ENCODE measurements at places on chromosomes 7 and 10.

DNA sequence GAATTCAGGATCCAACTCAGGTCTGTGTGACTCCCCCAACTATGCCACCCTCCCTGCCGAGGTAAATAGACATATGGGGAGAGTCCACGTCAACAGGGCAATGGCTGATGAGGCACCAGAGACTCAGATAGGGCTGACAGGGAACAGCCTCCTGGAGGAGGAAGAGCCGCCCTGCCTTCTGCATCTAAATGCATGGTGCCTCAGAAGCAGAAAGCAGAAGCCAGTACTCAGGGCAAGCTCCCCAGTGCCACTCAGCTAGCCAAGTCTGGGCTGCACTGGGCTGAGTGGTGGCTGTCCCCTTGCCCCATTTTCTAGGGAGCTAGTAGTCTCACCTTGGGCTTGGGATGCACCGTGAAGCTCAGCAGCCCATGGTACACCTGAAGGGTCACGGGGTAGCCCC, 11.0 kb downstream of the RRP12 start:
- no peaks in the 10 kb centered on the region for H3K4me1 ChIP-seq
- H3K27ac ChIP-seq: no peak overlapping the region
- no peak overlapping the region for H3K4me3 ChIP-seq
- peaks cover 2% of the 10 kb centered on the region for H3K36me3 ChIP-seq
- no peak for DNase-seq

- no peaks in the 10 kb centered on the region for H3K4me1 ChIP-seq
- H3K4me3 ChIP-seq: no peak overlapping the region
- no peaks in the 10 kb centered on the region for H3K27me3 ChIP-seq
- DNase-seq: no peak
Observed at GRCh38 chr7:128705891-128706333, 33.2 kb upstream of the CALU start.

GRCh38 chr7:5477723-5478531, 54.3 kb upstream of the TNRC18 start:
- no peaks in the 10 kb centered on the region for H3K36me3 ChIP-seq
- H3K27ac ChIP-seq: no peak overlapping the region
- no peaks in the 10 kb centered on the region for H3K4me1 ChIP-seq
- no peak overlapping the region for H3K4me3 ChIP-seq
- no peak for DNase-seq

GRCh38 chr10:61329854-61330253, 123.3 kb downstream of the TMEM26 start:
- no peak overlapping the region for H3K27ac ChIP-seq
- no peaks in the 10 kb centered on the region for H3K36me3 ChIP-seq
- no peaks in the 10 kb centered on the region for H3K27me3 ChIP-seq
- H3K4me3 ChIP-seq: no peak overlapping the region
- no peaks in the 10 kb centered on the region for H3K4me1 ChIP-seq

DNA sequence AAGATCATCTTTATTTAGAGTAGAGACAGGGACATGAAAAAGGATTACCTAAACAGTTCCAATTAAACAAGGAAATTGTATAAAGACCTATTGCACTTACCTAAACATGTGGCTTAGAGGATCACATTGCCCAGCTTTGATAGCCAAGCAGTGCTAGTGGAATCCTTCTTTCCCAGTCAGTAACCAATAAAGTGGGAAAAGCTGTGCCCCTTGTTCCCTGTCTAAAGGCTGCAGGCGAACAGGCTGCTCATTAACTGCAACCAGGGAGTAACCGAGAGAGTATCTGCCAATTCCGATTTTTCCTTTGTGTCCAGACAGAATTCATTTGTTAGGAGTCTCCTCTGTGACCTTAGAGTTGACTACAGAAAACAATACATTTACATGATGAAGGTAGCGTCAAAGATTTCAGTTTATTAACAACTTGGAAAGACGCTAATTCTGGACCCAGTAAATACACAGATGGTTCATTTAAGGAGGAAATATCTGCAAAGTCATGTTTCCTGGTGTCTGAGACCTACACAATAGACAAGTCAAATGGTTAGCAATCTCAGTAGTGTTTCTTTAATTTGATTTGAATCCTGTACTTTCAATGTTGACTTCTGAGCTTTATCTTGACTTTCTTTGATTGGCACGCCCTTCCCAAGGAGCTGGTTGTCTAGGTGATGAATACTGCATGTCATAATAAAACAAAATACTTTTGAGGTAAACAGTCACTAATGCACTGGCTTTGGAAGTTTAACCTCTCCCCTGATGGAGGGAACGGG, 57.3 kb upstream of the MET start:
- no peak for DNase-seq
- no peaks in the 10 kb centered on the region for H3K27me3 ChIP-seq
- no peak overlapping the region for H3K4me3 ChIP-seq
- H3K27ac ChIP-seq: no peak overlapping the region

- H3K36me3 ChIP-seq: no peaks in the 10 kb centered on the region
- no peaks in the 10 kb centered on the region for H3K27me3 ChIP-seq
- DNase-seq: no peak
- H3K4me1 ChIP-seq: peaks cover 16% of the 10 kb centered on the region
Observed at GRCh38 chr7:77329466-77330168, 86.5 kb downstream of the GSAP start.

DNA sequence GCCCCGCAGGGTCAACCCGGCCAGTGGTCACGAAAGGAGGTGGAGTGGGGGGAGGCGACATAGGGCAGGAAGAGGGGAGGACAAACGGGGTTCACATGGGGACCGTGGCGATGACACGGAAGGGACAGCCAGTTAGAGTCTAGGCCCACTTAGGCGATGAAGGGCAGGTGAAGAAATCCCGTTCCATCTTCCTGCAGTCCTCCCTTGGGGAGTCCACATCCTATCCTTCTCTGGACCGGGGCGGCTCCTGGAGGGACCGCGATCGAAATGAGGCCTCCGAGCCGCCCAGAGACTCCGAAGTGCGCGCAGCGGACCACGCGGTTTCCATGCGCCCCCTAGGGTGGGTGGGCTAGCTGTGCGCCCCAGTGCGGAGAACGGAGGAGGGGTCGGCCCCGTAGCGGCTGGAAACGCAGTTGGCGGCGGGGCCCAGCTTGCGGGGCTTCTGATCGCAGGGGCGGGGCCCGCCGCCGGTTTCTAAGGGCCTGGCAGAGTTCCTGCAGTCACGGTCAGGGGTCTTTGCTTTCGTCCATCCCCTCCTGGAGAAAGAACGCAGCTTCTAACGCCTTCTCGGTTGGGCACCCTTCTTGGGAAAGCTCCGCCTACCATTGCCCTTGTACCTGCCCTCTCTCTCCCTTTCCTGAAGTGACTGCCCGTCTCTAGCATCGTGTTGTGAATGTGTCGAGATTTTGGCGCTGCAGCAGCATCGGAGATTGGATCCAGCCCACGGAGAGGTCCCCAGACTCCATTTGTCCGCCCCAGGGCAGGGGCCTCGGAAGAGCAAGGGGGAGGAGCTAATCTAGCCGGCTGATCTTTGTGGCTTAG, 17.9 kb upstream of the TMEM225B start:
- no peaks in the 10 kb centered on the region for H3K27me3 ChIP-seq
- no peaks in the 10 kb centered on the region for H3K4me1 ChIP-seq
- no peak overlapping the region for H3K27ac ChIP-seq

DNA sequence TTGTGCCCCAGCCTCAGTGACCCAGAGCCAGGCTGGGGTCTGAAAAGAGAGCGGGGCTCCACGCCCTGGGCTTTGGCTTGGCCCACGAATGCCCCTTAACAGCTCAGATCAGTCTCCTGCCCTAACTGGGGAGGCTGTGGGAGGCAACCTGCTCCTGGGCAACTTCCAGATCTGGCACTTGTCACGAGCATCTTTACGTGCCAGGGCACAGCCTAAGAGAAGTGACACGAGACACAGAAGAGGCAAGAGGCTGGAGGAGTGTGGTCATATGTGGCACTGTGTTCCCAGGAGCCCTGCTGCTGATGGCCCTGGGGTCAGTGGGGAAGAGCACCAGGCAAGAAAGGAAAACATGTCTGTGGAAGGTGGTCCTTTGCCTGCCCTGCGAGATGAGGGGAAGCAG, 97.8 kb upstream of the BTBD16 start:
- no peaks in the 10 kb centered on the region for H3K27me3 ChIP-seq
- H3K4me3 ChIP-seq: no peak overlapping the region
- no peaks in the 10 kb centered on the region for H3K36me3 ChIP-seq
- peaks cover 4% of the 10 kb centered on the region for H3K4me1 ChIP-seq
- H3K27ac ChIP-seq: no peak overlapping the region
- DNase-seq: no peak

All from aorta (tissue), 5 donors.